Activated T-cell treated with anti-CD3 and anti-CD28 coated beads, Interleukin-2, amount 50 U/mL, for 72 hours (primary cell): ENCODE measurements at places on chromosomes 2 and 18. TPM values are rescaled to one million over a fixed set of nuclear protein-coding genes. Genes with fewer than 3 reads are reported as not detected.

Gene EN1
- total RNA-seq: not detected

DNA sequence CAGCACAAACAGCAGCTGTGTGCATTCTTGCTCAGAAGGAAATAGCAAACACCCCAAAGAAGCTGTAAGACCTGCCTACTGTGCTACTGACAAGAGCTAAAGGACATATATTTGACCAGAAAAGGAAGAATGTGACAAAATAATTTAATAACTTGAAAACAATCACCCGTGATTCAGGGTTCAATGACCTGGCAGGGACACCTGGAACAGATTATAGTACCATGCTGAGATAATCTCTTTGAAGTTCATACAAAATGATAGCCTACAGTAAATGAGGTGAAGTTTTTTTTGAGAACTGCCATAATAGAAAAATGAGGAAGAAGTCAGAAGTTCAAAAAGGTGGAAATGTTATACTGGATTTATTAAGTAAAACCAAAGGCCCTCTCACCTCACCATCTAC is 324.8 kb upstream of the GULP1 start:
- DNase-seq: no peak

GRCh38 chr2:171348056-171348455 is 85.7 kb downstream of the METTL8 start:
- DNase-seq: no peak

- no peak for DNase-seq
These were observed 11.1 kb downstream of the MYL12B start for GRCh38 chr18:3273042-3273441.

- no peak for DNase-seq
These were observed 3.8 kb upstream of the ATP6V1C2 start for GRCh38 chr2:10717628-10718027.

- DNase-seq: no peak
These were observed 137.6 kb downstream of the UPP2 start for GRCh38 chr2:158239271-158239670.

DNA sequence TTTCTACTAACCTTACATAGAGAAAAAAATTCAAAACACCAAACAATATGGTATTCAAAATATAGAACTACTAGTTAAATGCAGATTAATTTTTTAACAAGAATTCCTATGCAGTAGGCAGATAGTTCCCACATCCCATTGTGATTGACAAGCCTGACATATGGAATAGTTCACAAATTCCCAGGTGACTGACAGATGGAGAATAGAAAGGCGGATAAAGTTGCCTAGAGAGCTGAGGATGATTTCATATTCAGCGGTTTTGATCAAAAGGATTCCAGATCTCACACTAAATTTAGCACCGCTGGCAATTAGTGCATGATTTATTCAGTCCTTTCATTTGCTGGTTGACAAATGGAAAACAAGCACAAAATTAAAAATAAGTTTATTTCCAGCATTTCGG is 733.7 kb upstream of the POU3F3 start:
- no peak for DNase-seq

- DNase-seq: no peak
These were observed 41.5 kb downstream of the RNF152 start for GRCh38 chr18:61851279-61851678.

Gene RNU2-63P
- 22.2 TPM for total RNA-seq

GRCh38 chr2:164178835-164179465 is 442.3 kb downstream of the GRB14 start:
- DNase-seq: no peak

DNA sequence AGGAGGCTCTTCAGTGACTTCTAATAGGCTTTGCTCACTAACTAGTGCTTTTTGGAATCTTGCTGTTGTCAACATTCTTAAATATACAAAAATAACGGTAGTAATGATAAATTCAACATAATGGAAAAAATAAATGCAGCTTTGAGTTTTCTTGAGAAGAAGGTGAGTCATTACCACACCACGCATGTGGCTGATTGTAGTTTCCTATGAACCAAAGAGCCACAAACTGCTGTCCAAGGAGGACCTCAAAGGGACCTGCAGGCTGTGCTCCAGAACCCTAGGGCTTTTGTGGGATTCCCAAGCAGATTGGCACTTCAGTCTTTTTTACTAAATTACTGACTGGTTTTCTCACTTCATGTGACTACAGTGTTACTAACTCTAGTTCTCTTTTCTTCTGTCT is 66.7 kb downstream of the TPGS2 start:
- no peak for DNase-seq

GRCh38 chr2:98009887-98010760 is 14.4 kb upstream of the TMEM131 start:
- DNase-seq: no peak

Gene CRYBA2
- total RNA-seq: not detected

DNA sequence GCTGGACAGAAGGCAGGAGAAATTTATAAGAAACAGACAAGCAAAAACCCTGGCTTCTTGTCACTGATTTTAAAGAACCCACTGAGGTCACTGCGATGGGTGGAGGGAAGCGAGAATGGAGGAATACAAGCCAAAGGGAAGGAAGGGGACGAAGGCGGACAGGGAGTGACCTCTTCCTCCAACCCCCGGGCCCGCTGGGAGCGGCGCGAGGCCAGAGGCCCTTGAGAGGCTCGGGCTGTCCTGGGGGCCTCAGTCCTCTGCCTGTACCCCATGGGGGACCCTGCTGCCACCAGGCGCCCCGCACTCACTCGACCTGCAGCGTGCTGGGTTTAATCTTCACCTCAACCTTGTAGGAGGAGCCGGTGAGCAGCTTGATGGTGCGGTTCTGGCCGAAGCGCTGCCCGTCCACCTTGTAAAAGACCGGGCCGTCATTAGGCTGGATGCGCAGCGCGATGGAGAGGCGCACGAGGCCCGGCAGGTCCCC is 793 bp downstream of the CNRIP1 start:
- no peak for DNase-seq

- DNase-seq: no peak
These were observed 32.7 kb downstream of the RAB27B start for GRCh38 chr18:54860941-54861340.

Gene CCDC68
- total RNA-seq: not detected

DNA sequence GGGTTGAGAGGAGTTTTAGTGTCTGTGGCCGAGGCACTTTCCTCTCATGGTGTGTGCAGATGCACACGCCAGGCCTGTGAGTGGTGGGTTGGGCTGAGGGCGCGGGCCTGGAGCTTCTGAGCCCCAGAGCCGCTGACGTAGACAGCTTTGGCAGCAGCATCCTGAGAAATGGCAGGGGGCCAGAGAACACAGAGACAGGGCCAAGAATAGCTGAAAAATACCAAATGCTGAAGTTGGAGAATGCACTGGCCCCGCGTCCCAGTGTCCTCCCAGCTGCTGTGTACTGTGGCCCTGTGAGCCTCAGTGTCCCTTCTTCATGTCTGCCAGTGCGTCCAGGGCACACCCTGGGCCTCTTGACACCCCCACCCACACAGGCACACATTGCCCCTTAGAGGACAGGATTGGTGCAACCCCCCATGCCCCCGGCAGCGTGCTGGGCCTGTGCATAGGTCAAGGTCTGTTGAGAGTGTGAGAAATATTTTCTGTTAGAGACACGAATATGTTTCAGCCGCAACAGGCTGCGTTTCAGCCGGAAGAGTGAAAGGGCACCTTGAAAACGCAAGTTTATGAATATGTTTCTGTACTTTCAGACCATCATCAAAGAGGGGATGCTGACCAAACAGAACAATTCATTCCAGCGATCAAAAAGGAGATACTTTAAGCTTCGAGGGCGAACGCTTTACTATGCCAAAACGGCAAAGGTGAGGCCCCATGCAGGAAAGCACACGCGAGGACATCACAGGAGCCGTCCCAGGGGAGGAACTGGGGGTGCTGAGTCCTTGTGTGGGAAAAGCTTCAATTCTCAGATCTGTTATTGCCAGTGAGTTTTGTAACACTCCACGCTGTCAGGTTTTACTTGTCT is 33.6 kb downstream of the DGKD start:
- no peak for DNase-seq

GRCh38 chr2:64652231-64653108 is 1.2 kb downstream of the SERTAD2 start:
- DNase-seq: peak; percentile 58

DNA sequence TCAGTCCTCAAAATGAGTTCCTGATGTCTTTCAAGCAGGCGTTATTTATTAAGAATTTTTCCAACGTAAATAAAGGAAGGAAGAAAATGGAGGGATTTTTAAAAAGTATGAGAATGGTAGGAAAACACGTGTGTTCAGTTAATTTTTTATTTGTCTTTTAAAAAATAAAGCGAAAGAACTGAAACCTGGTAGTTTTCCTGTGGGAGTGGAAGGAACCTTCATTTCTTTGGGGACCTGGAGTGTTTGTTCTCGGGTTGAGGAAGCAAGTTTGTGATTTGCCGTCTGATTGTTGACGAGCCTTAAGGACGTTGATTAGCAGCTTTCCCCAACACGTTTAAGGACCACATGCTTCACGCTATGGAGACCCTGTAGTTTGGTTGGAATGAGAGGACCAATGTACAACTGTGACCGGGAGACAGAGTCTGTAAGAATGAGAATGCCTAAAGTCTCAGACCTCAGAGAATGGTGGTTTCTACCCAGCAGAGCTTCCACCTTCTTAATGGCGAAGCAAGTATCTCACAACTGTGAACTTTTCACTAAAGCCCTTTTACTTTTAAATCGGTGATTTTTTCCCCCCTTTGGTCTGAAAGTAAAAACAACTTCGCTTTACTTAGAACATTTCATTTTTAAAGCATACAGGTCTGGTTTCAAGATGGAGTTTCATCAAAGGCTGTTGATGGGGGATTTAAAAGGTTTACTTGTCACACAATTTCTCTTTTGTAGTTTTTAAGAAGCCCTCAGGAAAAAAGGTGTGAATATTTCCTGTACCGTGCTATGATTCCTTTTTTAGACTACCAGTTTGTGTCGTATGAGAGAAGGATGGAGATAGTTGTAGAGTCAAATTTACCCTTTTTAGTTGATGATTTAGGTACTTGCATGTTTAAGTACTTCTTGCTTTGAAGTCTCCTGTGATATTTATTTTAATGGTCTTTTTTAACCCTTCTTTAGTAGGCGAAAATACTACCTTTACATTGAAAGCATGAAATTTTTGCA is 1.4 kb downstream of the TTC39C start:
- no peak for DNase-seq

DNA sequence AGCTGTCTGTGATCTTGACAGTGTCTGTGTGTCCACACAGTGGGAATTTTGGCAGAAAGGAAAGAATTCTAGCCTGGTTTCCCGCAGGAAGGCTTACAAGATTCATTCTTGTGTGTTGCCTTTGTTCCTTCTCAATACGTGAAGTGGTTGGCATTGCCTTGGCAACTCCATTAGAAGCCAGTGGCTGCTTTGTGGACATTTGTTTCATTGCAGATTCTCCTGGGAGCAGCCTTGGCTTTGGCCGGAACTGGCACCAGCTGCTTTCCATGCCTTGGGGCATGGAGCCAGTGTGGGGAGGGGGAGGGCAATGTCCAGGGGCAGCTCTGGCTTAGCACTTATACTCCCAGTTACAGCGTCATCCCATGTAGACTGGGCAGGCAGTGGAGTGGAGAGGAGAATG is 39.4 kb downstream of the KIF5C start:
- no peak for DNase-seq

- no peak for DNase-seq
These were observed 34.0 kb downstream of the KANSL3 start for GRCh38 chr2:96604104-96604503.

Gene LINC00305
- total RNA-seq: not detected

GRCh38 chr2:240433973-240434727 is 1.3 kb upstream of the GPC1 start:
- peak; percentile 25 for DNase-seq

DNA sequence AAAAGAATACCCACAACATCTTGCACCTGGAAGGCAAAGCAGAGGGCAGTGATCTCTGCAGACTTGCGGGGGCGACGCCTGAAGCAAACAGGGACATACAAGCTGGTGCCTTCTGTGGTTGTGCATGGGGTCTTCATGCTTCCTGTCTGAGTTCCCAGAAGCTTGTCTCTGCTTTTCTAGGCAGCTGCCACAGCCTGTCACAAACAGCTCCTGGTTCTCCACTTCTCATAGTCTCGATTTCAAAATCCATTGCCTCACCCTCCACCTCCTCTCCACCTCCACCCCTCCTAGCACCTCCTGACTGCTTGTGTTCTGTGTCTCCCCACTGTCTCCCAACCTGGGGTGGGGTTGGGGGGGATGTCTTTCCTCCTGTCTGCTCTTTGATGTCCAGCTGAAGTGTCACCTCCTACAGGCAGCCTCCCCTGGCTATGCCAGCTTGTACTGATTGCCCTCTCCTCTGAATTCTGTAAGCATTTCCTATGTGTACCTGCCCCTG is 1.7 kb upstream of the PROC start:
- DNase-seq: no peak

DNA sequence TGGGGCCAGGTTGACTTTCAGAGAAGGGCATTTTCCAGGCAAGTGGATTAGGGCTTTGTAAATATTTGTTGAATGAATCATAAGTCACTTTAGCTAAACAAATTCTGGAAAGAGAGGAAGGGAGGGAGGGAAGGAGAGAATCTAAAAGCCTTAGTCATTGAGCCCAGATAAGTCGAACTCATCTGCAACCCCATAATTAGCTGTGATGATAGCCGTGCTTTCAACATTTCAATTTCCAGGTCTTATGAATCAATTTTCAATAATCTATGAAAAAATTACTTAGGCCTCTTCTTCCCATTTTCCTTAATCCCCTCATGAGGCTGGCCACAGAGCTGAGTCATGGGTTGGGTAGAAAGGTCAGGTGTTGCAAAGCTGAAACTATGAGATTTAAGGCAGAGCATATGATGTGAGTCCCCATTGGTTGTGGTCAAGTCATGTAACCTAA is 111.9 kb upstream of the MAPRE2 start:
- DNase-seq: no peak

DNA sequence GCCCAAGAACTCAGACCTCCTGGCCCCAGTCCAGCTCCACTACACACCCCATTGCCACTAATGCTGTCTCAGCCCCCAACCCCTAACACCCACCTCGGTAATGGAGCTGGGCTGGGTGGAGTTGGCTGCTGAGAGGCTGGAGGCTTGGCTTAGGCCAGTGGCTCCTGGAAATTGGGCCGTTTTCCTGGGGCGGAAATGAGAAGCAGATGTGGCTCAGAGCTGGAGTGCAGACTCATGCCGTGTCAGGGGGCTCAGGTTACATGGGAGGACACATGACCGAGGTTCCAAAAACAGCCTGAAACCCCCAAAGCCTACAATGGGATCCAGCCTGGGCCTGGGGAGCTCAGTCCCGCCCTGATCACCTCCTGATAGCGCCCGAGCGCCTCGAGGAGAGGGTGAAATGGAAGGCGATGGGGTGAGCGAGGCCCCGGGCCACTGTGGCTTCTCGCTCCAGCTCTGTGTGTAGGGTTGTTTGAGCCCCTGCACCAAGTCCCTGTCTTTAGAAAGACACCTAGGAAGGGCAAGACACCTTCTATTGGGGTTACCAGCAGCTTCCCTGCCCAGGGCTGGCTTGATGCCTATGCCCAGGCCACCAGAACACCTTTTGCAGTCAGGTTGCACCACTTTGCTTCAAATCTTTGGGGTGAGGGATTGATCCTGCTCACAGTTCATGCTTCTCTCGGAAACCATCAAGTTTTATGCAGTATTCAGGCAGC is 175.7 kb upstream of the HAAO start:
- DNase-seq: no peak

Gene SP100
- total RNA-seq: 217 TPM

- no peak for DNase-seq
These were observed 512.1 kb upstream of the SYT4 start for GRCh38 chr18:43789234-43790000.
